ENCODE measurements at places on chromosomes 5 and 9. TPM values are rescaled to one million over a fixed set of nuclear protein-coding genes. Genes with fewer than 3 reads are reported as not detected.

GRCh38 chr5:164191240-164191639 lies 685.8 kb downstream of the MAT2B start:
- no peak for DNase-seq

- DNase-seq: peak; percentile 66
These were observed 32.2 kb downstream of the ANXA2R start for GRCh38 chr5:43007911-43008362.

DNA sequence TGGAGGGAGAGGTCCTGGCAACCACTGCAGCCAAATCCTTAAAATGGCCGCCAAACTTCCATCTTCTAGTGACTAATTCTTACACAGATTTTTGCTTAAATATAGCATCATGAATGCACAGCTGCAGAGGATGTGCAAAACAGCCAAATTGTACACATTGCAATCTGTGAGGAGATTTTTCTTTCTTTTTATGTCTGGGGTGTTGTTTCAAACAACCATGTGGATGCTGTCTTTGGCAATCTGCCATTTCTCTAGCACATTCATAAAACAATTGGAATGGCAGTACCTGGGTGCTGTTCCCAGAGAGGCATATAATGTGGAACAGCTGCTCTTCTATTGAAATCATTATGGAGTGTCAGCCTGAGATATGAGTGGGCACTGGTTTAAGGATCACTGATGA lies 1082.9 kb upstream of the SEMA6A start:
- DNase-seq: peak; percentile 32

DNA sequence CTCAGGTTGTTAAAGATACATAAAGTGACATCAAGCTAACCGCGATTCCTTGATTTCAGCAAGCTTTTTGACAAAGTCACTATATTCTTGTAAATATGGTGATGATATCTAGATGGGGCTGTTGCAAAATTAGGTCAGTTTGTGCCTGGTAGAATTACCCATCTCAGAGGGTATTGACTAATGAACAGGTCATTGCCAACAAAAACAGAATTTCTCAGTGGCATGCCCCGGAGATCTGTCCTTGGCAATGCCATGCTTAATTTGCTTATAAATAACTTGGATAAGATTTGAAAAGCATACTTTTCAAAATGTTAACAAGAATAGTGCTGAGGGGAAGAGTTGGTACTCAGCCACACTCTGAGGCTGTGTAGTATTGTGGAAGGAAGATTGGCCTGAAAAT lies 783.3 kb upstream of the SEMA6A start:
- no peak for DNase-seq

DNA sequence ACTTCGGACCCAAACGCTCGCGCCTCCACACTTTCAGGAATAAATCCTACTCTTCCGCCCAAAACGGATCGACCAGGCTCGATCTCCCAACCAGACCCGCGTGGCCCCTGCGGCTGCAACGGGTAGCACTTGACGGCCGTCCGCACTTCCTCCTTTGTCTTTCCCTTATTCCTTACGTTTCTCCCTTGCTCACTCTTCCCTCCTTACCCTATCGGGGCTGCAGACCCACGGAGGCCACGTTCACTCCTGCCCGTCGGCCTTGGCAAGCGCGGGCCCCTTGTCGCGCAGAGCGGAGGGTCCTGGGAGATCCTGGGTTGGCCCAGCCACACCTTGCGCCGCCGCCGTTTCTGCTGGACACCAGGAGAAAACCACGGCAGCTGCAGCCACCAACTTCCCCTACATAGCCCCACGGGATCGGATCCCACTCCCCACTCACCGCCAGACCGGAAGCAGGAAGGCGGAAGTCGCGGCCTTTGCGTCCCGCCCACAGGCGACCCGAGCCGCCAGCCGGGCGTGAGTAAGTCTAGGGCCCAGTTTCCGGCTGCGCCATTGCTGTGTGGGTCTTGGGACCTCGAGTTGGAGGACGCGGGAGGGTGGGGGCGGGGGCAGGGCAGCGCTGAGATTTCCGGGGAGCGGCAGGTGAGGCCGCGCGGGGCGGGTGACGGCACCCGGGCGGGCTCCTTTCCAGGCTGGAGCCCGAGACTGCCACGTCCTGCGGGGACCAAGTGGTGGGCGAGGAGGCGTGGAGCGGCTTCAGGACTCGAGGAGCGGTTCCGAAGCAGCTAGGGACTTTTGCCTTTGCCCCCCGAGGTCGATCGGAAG lies at the start of gene SMIM15:
TSS of gene SMIM15 (minus strand) at position 459 of the 822 bp plus-strand sequence. CDS start 2,297 bp downstream, outside the sequence.
- DNase-seq: peak; percentile 93

DNA sequence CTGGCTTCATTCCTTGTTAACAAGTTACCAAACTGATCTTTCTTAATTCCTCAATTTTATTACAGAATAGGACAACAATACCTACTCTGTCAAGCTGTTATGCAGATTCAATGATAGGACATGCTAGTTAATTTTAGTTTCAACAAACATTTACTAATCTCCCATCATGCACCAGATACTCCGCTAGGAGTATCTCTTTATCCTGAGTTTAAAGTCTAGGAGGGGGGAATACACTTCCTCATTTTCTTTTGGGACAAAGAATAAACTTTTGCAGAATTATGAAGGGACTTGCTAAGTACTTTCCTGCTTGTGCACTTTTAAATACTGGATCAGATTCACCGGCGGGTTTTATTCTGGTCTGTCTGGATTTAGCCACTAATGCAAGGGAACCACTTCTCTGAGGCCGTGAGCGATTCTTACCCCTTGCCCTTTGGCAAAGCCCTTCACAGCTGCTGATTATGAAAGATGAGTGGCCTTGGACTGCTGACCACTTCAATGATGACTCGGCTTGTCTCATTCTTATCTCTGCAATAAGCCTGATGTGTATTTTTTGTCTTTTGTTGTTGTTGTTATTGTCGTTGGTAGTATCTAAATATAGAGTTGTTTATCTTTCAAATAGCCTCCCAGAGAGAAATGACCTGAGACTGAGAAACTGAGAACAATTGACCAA lies 73.9 kb downstream of the RMI1 start:
- no peak for DNase-seq

DNA sequence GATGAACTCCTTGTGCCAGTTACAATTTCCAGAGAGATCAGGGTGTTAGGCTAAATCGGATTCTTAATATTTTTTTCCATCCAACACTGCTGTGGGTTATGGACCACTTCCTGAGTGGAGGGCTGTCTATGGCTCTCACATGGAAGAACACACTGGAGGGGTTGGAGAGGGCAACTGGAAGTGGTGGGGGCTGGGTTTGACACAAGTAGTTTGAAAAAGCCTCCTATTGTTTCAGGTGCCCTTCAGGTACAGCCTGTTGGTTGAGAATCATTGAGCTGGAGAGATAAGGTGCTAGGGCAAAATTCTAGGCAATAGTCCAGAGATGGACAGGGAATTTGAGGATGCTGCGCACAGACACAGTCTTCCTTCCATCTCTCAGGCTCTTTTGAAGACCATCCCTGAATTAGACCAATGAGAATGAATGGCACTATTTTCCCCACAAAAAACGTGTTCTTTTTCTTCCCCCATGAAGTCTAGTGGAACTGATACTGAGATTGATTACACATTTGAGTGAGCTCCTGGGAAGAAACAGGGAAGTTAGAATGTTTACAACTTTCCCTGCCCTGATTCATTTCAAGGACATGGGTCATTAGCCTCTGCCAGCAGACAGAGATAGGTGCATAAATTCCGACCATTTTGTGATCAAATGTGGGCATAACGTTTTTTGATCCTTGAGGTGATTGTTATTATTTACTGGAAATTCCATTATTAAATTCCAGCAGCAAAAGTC lies 87.7 kb downstream of the ACER2 start:
- no peak for DNase-seq

GRCh38 chr9:87862536-87863268 lies 20.0 kb upstream of the SPATA31E1 start:
- DNase-seq: no peak

GRCh38 chr5:82748688-82749460 lies 328.3 kb downstream of the TMEM167A start:
- no peak for DNase-seq

DNA sequence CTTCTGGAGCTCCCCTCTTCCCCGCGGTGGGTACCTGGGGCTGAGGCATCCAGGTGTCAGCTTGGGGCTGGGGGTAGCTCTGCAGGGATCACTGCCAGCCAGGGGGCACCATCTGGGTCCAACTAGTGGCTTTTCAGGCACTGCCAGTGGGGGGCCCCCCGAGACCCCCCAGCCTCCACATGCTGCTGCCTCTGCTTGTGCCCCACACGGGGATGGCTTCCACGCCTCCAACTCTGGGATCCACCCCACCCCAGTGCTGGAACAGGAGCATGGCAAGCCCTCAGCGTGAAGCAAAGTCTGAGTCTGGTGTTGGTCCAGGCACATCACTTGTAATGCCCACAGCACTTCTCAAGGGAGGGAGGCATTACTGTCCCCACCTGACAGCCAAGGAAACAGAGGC lies 260.5 kb upstream of the MVB12B start:
- no peak for DNase-seq

- DNase-seq: no peak
These were observed 75.4 kb downstream of the SLF1 start for GRCh38 chr5:94693845-94694370.

GRCh38 chr5:30747412-30747811 lies 446.1 kb upstream of the CDH6 start:
- DNase-seq: no peak

DNA sequence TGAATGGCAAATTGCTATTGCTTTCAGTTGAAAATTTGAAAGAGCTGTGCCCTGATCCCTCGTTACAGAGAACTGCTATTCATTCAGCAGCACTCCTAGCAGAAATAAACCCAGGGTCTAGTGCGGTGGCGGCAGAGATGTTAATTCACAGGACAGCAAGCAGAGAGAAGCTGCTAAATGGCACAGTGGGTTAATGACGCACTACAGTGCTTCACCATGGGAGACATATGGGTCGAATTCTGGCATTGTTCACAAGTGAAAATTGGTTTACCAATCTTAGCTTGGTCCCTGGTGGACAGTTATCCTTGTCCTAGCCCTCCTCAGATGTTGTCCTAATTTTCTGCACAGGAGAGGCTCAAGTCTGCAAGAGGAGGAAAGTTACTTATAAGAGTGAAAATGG lies 807.4 kb downstream of the TLE1 start:
- no peak for DNase-seq

- no peak for DNase-seq
These were observed 149.9 kb upstream of the GAS1 start for GRCh38 chr9:87097238-87097637.

GRCh38 chr9:71303351-71303750 lies 181.9 kb upstream of the TRPM3 start:
- no peak for DNase-seq

GRCh38 chr5:177524941-177525655 lies 8.3 kb upstream of the DDX41 start:
- DNase-seq: no peak

DNA sequence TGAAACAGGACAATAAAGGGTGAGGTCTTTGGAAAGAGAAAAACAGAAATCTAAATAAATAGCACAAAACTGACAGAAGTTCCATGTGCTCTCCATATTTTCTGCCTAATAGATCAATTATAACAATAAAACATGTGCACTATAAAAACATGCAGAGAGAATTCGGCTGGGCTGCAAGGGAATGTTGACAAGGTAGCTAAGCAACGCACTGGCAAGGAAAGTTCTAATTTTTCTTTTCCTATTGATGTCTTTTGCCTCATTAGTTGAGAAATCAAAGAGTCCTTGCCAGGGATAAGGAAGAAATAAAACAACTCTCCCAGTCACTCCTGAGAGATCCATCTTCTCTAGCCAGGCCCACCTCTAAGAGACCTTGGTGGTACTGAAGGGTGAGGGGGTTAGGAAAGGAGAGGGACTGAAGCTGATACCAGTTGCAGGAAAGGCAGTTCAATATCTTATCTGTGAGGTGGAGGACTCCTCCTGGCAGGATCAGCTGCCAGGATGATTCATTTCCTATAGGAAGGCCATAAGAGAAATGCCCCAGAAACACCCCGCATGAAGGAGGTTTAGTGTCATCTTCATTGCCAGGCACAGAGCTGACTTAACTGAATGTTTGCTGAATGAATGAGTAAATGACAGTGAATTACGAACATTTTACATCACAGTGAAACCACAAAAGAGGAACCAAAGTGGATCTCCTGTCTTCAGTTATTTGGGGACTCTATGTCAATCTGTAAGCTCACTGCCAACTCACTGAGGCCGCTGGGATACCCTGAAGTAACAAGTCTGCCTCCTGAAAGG lies 63.7 kb upstream of the IFNK start:
- no peak for DNase-seq

DNA sequence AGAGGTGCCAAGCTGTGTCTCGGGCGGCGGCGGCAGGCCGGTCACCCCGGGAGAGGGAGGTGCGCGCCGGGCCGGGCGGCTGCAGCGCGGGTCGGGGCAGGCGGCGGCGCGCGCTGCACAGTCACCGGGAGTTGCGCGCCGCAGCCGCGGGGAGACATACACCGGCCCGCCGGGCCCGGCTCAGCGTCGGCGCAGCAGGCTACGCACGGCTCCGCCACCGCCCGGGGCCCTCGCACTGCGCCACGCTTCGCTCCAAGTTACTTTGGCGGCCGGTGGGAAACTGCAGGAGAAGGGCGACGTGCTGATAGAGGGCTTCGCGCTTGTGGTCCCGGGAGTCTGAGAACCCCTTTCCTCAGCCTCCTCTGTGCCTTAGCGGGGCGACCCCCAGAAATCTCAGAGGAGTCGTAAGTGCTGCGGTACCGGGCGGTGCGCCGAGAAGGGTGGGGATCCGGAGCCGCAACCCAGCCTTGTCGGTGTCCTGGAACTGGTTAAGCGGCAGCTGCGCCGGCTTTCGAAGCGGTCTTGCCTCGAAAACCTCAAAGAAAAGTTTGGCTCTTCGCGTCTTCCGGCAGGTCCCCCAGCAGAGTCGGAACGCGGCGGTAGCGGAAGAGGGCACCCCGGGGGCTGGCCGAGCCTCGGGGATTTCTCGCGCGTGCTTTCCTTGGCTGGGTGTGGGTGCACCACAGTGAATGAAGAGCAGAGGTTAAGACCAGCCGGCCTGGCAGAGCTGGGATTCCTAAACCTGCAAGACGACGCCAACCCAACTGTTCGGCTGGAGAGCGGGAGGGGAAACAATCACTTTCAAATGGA lies at the start of gene EFNA5:
TSS of gene EFNA5 (minus strand) at position 6 of the 810 bp plus-strand sequence.
- peak; percentile 58 for DNase-seq

- no peak for DNase-seq
These were observed 126.4 kb upstream of the ADAMTSL1 start for GRCh38 chr9:18347386-18348082.

The IL7R gene
- polyA plus RNA-seq: 0.34 TPM

The C5orf52 gene
- polyA plus RNA-seq: not detected

The TERT gene
- not detected for polyA plus RNA-seq

The ARL14EPL gene
- polyA plus RNA-seq: not detected

The HEMGN gene
- not detected for polyA plus RNA-seq

All from kidney (tissue), 22 donors.